ENCODE measurements at places on chromosomes 16 and 17.
A peak's percentile ranks its signal among the peaks of the same experiment; 100 is the strongest.

DNA sequence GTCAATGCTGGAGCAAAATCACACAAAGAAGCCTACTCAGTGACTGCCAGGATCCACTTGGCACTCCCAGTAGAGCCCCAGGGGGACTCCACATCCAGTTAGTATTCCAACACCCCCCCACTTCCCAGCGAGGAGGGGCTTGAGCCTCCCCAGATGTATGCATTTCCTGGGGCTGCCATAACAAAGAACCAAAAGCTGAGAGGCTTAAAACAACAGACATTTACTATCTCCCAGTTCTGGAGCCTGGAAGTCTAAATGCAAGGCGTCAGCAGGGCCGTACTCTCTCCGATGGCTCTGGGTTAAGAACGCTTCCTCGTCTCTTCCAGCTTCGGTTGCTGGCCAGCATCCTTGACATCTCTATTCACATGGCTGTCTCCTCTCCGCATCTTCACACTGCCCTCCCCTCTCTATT lies 23.0 kb upstream of the GNA13 start:
- no peak for DNase-seq

DNA sequence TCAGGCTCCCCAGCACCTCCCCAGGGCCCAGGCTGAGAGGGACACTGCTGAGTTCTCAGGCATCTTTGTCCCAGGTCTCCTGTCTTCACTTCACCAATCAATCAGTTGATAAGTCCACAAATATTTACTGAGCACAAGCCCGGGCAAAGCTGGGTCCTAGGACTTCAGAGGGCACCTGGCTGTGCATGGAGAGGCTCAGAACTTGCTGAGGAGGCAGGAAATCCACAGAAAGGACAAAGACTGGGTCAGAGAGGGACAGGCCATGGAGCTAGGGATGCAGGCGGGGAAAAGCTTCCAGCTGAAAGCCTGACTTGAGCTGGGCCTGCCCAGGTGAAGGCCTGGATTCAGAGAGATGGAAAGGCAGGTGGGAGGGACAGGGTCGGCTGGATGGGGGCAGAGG lies 33.2 kb upstream of the C1QL1 start:
- no peak for DNase-seq

DNA sequence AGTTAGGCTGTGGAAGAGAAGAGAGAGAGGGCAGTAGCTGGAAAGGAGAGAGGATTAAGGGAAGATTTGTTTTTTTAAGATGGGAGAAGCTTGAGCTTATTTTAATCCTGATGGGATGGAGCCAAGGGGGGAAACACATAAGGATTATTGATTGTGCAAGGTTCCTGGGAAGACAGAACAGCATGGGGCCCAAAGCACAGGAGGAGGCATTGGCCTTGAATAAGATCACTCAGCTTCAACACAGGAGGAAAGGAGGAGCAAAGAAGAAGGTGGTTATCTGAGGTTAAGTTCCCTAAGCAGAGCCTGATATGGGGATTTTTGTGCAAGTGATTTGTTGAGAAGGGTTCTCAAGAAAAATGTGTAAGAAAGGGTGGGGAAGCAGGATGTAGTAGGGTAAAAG lies 169.8 kb downstream of the ABCC12 start:
- no peak for DNase-seq

- no peak for DNase-seq
These were observed 130.4 kb downstream of the MRM1 start for GRCh38 chr17:36731811-36732210.

DNA sequence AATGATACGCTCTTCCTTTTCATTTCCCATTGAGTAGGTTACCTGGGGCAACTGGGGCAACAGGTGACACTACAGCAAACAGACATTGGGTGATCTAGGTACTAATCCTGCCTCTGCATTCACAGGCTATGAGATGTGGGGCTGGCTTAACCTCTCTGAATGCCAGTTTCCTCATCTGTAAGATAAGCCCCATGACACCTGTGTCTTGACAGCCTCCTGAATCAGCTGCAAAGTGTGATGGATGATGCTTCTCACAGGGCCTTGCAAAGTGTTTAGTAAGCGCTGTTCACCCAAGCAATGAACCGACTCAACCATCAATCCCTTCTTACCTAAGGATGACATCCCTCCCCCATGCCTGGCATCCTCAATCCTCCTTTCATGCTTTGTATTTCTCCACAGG lies 322.8 kb downstream of the XYLT1 start:
- no peak for DNase-seq

GRCh38 chr16:35737076-35737475 lies 2277.7 kb downstream of the TP53TG3F start:
- no peak for DNase-seq

DNA sequence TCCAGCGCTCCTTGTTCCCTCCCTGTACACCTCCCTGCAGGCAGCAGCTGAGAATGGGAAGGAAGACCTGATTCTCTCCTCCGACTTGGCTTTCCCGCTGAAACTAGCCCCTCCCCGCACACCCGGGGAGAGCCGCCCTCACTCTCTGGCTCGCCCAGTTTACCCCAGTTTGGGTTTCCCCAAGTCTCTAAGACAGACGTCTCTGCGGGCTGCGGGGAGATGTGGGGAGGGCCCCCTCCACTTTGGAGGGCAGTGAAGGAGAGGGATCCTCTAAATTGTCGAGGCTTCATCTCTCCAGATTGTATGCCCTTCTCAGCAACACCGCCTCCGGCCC lies 797 bp downstream of the GRB7 start:
- DNase-seq, result peak; percentile 36

DNA sequence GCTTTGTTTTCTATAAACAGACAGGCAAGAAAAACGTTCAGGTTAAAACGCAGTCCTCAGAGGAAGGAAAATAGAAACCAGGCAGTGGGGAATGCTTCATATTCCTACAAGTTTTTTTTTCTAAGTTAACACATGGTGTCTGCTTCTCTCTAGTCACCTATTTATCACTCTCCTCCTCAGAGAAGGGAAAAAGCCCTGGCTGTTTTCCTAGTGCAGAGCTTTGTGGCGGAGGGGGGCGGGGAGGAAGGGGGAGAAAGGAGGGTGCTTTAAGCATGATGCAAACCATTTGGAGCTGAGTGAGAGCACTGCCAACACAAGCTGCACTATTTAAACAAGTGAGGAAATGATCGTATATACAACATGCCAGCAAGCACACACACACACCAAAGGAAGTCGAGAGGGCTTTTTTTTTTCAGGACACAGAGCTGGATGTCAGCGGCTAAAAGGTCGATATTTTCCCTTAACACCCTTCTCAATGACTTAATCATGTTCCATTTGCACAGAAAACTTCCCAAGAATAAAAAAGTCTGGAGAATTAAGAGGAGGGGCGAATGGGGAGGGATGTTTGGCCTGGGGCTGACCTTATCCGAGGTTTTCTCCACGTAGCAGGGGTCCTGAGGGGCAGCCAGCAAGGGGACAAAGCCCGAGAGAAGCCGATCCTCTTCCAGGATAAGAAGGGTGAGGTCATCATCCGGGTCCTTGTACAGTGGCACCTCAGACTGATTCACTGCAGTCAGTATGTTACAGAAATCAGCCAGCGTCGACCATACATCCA lies 117.4 kb downstream of the HIC1 start:
- no peak for DNase-seq

GRCh38 chr17:38942696-38943334 lies 17.4 kb downstream of the LASP1NB start:
- DNase-seq, result no peak

- DNase-seq, result peak; percentile 56
These were observed at the start of gene ADORA2B for GRCh38 chr17:15944759-15945526. Gene ADORA2B (plus strand): TSS chr17:15945130. CDS start chr17:15945249, 119 bp downstream.

DNA sequence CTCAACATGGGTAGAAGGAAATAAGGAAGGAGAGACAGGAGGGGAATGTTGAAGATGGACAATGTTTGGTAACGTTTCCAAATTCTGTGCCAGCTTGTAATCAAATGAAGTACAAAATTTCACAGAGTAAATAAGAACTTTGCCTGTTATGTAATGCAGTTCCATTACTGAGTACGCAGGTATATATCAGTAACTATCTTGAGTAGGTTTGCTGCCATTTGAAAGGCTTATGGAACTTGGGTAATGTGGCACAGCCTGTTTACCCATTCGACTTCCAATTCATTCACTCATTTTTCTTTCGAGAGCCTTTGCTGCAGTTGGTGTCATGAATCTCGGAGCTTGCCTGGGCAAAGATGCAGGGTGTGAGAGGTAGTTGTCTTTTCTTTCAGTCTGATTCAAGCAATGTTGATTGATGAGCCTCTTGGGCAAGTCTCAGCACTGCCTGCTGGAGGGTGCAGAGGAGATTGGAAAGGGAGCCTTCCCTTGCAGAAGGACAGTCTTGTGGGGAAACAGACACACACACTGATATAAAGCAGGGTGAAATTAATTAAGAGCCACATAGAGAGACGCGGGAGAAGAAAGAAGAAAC lies 53.4 kb downstream of the ZNF18 start:
- DNase-seq, result no peak

DNA sequence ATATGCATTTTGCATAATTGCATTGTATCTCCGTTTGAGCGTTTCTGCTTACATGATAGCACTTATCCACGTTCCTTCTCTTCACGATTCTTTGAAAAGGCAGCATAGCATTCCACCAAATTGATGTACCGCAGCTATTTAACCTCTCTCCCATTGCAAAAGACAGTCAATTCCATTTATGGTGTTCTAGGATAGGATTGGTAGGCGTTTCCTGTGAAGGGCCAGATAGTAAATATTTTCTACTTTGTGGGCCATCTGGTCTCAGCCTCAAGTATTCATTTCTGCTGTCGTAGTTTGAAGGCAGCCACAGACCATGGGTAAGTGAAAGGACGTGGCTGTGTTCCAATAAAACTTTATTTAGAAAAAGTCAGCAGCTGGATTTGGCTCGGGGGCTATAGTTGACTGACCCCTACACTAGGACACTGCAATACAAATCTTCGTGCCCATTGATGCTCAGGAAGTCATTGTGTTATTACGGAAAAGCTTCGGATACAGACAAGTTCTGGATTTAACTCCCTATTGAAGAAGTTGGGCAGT lies 10.1 kb downstream of the SNX29 start:
- DNase-seq, result no peak

GRCh38 chr17:75135946-75136345 lies 4.4 kb upstream of the NT5C start:
- DNase-seq, result no peak

- DNase-seq, result no peak
These were observed 157.1 kb downstream of the KATNIP start for GRCh38 chr16:27706866-27707685.

GRCh38 chr16:29141586-29142324 lies 156.9 kb downstream of the LAT start:
- DNase-seq, result no peak

- DNase-seq, result no peak
These were observed 7.9 kb downstream of the KCTD5 start for GRCh38 chr16:2689968-2690801.

- peak; percentile 76 for DNase-seq
These were observed 14.8 kb downstream of the PDP2 start for GRCh38 chr16:66894948-66895688.

DNA sequence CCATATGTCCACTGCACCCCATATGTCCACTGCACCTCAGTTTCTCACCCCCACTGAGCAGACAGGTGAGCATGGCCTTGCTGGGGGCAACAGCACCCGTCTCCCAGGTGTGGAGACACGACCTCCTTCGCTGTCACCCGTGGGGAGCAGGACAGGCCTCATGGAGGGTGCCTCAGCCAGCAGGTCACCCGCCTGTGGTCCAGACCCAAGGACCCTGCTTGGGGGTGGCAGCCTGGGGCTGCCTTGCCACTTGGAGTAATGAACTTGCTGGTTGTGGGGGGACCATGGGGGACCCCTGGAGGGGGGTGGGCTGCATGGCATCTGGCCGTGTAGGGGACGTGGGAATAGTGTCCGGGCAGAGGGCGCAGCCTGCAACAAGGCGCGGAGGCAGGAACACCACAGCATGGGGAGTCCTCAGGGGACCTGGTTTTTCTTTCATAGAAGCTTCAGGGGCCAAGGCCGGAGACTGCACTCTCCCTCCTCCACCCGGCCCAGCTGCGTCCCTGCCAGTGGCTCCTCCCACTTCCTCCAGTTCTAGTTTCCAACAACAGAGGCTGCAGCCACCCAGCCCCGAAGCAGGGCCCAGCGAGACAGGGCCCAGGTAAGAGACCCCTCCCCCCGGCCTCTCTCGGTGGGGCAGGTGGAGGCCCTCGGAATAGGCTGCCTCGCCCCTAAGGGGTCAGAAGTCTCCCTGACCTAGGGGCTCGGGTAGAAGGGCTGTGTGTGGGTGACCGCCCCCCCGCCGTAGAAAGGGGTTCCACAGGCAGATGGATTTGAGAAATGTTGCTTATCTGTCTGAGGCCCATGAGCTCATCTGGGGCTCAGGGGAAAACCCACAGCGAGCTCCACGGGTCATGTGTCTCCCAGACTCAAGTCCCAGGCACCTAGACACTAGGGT lies at the start of gene NHLRC4:
TSS of gene NHLRC4 (plus strand) at position 531 of the 898 bp plus-strand sequence. CDS start 1,043 bp downstream, outside the sequence.
- peak; percentile 77 for DNase-seq

DNA sequence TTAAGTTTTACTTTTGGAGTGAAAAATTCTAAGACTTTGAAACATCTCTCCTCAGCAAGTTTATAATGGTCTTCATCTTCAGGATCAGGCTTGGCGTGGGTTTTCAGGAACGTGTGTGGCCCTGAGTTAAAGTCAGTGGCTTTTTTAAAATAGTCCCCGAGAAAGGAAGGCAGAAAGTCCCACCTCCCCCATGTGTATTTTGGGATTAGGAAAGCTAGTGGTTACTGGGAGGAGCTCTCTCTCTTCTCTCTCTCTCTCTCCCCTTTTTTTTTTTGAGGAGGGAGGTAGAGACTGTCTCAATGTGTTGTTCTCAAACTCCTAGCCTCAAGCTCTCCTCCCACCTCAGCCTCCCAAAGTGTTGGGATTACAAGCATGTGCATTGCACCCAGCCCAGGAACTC lies 213.2 kb downstream of the IRX3 start:
- no peak for DNase-seq

DNA sequence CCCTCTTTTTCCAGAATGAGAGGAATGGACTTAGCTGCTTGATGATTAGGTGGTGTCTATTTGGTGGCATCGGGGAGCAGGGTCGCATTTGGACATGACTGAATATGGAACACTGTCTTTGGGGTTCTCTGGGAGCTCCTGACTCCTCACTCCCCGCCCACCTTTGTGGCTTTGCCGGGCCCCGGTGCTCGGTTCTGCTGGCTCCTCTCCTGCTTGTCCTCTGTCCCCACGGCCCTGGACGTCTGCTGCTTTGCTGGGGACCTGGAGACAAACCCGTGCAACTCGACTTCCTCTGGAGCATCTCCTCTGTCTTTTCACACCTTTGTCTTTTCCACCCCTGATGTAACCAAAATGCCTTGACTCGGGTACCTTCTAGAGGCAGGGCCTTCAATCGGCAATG lies 135.7 kb downstream of the IRX3 start:
- no peak for DNase-seq

DNA sequence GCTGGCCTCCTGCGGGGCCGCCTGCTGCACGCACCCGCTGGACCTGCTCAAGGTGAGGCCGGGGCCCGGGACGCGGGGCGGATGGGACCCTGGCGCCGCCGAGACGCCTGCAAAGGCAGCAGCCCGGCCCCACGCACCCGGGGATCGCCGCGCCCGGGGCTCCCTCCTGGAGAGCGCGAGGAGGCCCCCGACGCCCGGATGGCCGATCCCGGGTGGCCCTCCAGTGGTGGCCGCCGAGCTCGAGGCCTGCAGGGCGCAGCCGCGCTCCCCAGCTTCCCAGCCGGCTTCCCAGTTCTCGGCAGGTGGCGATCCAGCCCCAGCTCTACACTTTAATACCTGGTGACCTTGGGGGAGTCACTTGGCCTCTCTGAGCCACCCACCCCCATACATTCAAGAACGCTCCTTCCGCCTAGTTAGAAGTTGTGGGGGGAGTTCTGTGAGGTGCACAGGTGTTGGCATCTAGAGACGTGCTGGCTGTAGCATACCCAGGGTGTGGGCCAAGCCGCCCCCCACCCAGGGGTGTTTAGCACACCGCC lies 452 bp downstream of the SLC25A10 start:
- no peak for DNase-seq

Data from T-helper 2 cell (primary cell).